ENCODE measurements at places on chromosomes 11 and 22. TPM values are rescaled to one million over a fixed set of nuclear protein-coding genes. Genes with fewer than 3 reads are reported as not detected.

The PDGFB gene
- 0.43 TPM for total RNA-seq

The MYO7A gene
- 38.5 TPM for total RNA-seq

The MRGPRX1 gene
- total RNA-seq: not detected

The PGR gene
- 0.23 TPM for total RNA-seq

The TRPM5 gene
- total RNA-seq: not detected

The DNAJB7 gene
- total RNA-seq: not detected

The OR51I1 gene
- not detected for total RNA-seq

The ADM2 gene
- total RNA-seq: 1.3 TPM
